ENCODE measurements at places on chromosomes 5 and 9. TPM values are rescaled to one million over a fixed set of nuclear protein-coding genes. Genes with fewer than 3 reads are reported as not detected.

GRCh38 chr5:143245929-143246561 lies 157.4 kb downstream of the NR3C1 start:
- DNase-seq: no peak

GRCh38 chr5:150058480-150059126 lies 27.8 kb downstream of the CSF1R start:
- no peak for DNase-seq

- no peak for DNase-seq
Measured at GRCh38 chr9:7370381-7370780, 429.2 kb downstream of the DMAC1 start.

GRCh38 chr9:84266087-84266561 lies 74.4 kb downstream of the SLC28A3 start:
- DNase-seq: no peak

DNA sequence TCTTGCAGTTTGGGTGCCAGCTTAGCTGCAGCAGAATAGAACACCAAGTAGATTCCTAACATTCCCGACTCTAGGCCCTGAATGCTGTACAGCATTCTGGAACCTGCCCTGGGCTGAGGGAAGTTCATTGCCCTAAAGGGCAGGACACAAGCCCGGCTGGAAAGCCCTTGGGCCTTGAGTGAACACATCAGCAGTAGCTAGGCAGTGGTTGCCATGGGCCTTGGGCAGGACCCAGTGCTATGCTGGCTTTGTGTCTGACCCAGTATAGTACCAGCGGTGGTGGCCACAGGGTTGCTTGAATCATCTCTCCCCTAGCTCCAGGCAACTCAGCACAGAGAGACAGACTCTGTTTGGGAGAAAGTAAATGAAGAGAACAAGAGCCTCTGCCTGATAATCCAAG lies 137.8 kb downstream of the AGTPBP1 start:
- DNase-seq: no peak

GRCh38 chr9:14372437-14373335 lies 58.7 kb upstream of the NFIB start:
- no peak for DNase-seq

GRCh38 chr5:31553863-31554262 lies 21.8 kb downstream of the C5orf22 start:
- DNase-seq: no peak

GRCh38 chr9:38342096-38342495 lies 50.4 kb upstream of the ALDH1B1 start:
- no peak for DNase-seq

GRCh38 chr9:69204326-69204725 lies 30.2 kb downstream of the TJP2 start:
- DNase-seq: no peak

DNA sequence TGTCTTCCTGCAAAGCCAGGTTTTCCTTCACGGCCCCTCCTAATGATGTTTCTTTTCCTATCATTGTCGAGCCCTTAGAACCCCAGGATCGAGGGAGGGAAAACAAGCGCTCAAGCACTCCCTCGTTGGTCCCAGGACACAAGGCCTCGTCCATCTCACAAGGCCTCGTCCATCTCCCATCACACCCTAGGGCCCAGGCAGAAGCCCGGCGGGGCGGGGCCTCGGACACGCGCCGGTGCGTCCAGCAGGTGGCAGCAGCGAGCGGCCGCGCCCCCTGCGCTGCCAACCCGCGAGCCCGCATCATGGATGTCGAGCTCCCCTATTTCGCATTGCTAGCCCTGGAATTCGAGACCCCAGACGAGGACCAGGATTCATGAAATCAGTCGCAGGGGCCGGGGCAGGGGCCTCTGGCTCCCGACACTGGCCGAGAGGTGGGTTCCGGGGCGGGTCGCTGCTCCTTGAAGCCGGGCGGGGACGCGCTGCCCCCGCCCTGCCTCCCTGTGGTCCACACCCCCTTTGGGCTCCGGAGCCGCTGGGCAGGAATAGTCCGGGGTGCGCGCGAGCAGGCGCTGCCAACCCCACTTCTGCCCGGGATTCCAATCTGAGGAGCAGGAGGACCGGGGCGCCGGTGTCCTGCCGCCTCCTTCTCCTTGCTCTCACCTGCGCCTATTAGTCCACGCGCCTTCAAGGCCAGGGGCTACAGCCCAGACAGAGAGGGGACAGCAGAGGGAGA lies at the start of gene ABLIM3:
TSS of gene ABLIM3 (plus strand) at position 270 of the 733 bp plus-strand sequence. CDS start 603 bp downstream, outside the sequence.
- DNase-seq: peak; percentile 75

- DNase-seq: no peak
Measured at GRCh38 chr5:116695681-116696080, 121.1 kb upstream of the SEMA6A start.

DNA sequence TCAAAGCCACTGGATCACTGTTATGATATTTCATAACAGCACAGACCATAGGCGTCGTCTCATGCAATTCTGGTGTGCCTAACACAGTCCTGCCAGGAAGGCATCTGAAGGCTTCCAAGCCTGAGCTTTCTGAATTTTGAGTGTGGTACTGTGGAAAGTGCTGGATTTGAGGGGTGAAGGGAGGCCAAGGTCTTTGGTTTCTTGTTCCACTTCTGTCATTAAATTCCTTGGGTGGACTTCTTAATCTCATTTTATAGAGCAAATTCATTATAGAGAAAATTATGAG lies 441.3 kb upstream of the PIK3R1 start:
- no peak for DNase-seq

DNA sequence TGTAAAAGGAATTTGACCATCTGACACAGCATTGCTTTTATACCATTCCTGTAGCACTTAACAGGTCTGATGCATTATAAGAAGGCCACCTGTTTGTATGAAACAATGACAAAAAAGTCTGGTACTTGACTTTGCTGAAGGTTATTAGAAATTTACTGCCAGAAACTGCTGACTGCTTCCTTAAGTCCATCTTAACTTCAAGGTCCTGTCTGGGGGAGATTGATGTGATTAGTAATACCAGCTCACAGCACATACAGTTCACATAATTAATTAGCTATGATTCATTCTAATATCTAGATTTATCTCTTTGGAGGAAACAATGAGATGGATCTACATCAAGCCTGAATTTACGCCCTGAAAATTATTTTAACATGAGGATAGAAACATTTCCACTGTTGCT lies 49.6 kb upstream of the TEK start:
- no peak for DNase-seq

DNA sequence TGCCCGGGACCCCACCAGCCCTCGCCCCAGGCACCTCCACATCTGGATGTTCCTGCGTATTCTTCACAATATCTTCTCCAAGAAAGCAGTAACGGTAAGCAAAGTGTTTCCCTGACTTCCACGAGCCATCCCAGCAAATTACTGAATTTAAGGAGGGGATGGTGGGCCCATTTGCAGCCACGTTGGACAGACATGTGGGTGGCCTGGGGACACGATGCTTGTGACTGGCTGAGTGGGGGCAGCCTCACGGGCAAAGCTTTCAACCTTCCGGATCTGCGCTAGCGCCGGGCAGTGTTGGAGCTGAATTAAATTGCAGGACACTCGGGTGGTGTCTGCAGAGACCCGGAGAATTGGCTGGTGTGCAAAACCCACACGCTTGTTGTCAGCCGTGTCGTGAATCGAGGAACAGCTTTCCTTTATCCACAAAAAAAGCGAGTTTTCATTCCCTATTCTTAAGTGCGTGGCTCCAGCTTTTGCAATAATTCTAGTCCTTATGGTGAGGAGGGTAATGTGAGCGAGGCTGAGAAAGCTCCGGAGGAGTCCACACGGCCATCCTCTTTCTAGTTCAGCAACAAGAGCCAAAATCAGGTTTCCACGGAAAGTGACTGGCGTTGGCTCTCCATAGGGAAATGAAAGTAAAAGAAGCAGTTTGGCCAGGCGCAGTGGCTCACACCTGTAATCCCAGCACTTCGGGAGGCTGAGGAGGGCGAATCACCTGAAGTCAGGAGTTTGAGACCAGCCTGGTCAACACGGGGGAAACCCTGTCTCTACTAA lies 17.5 kb upstream of the CLPTM1L start:
- DNase-seq: no peak

DNA sequence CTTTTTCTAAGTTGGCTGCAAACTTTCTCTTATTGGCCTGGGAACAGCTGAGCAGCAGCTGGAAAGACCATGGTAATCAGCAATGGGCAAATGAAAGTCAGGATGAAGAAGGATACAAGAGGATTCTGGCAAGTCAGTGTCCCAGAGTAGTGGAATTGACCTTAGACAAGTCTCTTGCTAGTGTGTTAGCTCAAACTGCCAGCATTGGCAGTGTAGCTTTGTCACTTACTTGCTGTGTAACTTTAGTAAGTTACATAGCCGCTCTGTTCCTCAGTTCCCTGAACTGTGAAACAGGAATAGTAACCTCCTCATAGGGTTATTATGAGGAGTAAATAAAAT lies 3.6 kb downstream of the ALDH1A1 start:
- no peak for DNase-seq

DNA sequence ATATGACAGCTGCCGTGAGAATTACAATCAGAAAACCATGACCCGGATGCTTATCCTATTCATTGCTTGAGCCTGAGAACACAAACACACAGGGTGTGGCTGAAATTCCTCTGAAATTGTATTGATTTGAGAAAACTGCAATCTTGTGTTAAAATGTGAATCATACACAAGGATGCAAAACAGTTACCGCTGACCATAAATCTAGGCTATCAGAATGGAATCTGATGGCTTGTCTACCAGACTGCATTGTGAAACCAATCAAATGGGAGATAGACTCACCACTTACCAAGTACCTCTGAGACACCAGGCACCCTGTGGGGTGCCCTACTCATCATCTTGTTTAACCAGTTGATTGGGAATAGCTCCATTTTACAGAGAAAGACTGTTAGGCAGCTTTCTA lies 188.7 kb upstream of the MSX2 start:
- DNase-seq: no peak

DNA sequence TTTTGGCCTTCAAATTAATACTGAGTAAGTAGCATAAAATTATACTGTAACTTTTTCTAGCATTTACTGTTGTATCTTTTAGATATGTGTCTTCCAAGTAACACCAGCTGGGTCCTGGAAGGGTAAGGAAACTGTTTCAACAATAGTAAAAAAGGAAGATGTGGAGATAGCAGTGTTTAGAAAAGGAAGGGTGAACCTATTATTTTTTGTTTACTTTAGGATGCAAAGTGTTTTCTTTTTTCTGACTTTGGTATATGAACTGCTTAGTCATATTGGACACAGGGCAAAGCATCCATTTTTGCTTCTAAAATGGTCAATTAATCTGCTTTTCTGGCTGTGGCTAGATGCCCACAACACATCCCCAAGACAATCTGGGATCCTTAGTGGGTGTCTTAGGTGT lies 5.3 kb downstream of the PKD2L2 start:
- DNase-seq: no peak

GRCh38 chr9:87601595-87601994 lies 103.9 kb downstream of the DAPK1 start:
- DNase-seq: no peak

GRCh38 chr5:175590471-175590881 lies 67.4 kb upstream of the HRH2 start:
- DNase-seq: no peak

DNA sequence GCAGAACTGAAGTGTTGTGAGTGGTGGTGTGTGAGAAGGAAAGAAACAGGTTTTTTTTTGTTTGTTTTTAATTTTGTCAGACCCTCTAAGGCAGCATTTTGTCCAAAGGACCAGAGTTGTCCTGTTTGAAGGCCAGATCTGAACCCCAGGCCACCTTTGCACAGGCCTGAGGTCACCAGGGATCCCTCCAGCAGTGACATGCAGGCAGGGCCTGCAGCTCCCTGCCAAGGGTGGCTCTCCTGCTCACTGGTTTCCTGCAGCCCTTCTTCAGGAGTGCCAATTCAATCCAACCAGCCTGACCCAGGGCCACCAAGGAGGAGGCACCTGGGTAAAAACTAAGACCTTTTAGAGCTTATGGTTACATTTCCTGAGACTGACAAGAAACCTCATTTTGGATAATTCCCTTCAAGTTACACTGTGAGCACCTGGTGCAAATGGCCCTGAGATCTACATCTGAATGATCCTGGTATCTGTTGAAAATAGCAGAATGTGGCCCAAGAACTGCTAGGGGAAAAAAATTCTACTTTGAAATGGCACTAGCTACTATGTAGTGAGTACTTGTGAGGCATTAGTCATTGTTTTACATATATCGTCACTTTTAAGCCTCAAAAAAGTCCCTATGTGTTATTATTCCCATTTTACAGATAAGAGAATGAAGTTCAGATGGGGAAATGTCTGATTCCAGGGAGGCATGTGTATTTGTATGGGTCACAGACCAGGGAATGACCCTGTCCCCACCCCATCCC lies 33.5 kb upstream of the SMU1 start:
- no peak for DNase-seq

- DNase-seq: no peak
Measured at GRCh38 chr9:16884952-16885513, 14.6 kb upstream of the BNC2 start.

- no peak for DNase-seq
Measured at GRCh38 chr5:83567741-83568140, 96.2 kb downstream of the VCAN start.

GRCh38 chr9:133560311-133560710 lies 25.8 kb downstream of the ADAMTSL2 start:
- no peak for DNase-seq

Gene PITX1
- total RNA-seq: not detected

Gene JMY
- total RNA-seq: 6.0 TPM

Gene CCL27
- total RNA-seq: not detected

Gene BHMT
- total RNA-seq: not detected

Gene PGM5
- total RNA-seq: 0.19 TPM

Gene C9orf50
- total RNA-seq: not detected

Gene CAMK2A
- not detected for total RNA-seq

Gene PHF24
- not detected for total RNA-seq

Gene CKMT2
- total RNA-seq: not detected

Gene GRIA1
- not detected for total RNA-seq

Gene GLE1
- total RNA-seq: 30.5 TPM

Data from naive thymus-derived CD4-positive, alpha-beta T cell (primary cell).